ENCODE measurements at places on chromosomes 16 and 17.

GRCh38 chr17:8700546-8700945 is 44.1 kb downstream of the CCDC42 start:
- no peak for DNase-seq

GRCh38 chr17:68248199-68248825 is 469 bp downstream of the AMZ2 start:
- no peak for DNase-seq

DNA sequence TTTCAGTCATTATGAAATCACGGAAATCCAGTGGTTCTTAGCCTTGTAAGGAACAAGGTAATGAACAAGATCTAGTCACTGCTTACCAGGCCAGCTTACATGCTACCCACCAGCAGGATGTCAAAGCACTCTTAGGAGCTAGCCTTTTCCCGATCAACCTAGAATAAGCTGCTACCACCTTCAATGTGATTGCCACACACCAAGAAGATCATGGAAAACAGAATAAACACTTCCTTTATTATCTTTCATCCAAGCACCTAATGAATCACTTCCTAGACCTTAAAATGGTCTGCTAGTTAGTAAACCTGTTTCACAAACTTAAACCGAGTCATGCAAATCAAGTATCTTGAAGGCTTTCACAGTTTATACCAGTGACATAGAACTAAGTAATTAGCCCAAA is 5.0 kb downstream of the BBS2 start:
- DNase-seq, result no peak

DNA sequence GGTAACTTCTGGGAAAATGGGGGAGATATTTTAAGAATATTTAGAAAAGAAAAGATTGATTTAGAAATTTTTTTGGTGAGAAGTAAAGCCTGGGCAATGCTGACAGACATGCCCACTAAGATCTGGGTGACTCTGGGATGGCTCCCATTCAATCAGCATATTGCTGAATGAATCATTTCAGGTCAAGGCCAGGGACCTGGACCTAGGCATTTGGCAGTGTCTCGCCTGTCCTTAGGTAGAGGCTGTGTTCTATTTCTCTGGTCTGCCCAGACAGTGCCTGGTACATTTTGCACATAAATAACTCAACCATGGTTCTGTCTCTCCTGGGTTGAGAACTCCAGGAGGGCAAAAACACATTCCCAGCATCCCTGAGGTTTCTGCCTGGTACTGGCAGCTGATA is 39.9 kb downstream of the SMPD3 start:
- no peak for DNase-seq

DNA sequence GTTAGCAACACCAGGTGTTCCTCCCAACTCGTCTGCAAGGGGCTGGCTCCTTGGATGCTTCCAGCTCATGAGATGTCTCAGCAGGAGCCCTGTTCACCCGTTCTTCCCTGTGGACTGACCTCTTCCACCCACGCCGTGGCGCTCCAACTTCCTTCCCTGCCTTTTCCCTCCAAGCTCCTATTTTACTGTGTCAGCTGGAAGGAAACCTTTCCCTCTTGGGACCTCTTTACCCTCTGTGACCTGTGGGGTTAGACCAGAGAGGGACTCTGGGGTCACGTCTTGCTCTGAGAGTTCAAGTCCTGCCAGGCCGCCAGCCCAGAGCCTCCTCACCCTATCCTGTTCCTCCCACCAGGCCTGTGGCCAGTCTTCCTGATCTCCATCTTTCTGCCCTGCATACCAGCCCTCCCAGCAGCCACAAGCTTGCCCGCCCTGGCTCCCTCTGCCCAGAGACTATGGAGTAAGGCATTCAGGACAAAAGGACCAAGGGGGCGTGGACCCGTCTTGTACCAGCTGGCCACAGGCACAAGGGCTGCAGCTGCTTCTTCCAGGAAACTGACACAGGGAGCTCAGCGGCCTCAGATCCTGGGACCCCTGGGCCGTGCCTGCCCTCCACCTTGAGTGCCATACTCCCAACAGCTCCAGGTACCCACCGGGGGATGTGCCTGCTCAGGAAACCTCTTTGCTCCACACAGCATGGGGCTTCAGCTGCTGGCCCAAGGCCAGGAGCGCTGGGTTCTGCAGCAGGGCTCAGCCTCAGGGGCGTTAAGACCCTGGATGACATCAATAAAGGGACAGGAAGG is 3.0 kb downstream of the PAQR4 start:
- DNase-seq, result no peak

DNA sequence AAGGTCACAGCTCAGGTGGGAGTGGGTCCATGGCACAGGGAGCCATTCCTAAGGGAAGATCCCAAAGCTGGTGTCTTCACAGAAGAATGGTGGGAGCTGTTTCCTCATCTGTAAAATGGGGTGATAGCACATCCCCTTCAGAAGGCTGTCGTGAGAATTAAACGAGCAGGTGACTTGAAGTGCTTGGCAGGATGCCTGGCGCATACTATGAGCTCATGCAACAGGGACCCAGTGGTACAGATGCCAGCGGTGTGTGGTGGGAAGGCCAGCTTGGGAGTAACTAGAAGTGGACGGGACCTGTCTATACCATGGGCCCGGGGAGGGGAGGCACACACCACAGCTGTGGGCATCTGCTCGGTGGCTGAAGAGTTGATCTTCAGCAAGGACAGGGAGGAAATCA is 189.3 kb upstream of the TNRC6C start:
- DNase-seq, result no peak

DNA sequence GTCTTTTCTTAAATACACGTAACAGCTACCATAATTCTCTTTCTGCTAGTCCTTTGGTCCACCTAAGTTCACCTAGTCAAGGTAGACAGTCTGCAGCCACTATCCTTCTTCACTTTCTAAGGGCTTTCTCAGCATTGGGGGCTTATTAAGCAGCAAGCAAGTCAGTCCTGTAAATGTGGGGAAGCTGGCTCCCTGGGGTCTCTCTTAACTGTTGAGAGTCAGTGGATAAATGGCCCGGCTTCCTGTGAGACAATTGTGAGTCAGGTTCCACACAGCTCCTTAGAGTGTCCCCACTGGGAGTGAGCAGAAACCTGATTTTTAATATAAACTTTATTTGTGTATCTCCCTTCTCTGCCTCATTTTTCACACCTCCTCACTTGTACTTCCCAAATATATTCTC is 132.1 kb downstream of the CDH13 start:
- DNase-seq, result no peak

Measured in AG04449 (cell line).